ENCODE measurements at places on chromosomes 12 and 14.

DNA sequence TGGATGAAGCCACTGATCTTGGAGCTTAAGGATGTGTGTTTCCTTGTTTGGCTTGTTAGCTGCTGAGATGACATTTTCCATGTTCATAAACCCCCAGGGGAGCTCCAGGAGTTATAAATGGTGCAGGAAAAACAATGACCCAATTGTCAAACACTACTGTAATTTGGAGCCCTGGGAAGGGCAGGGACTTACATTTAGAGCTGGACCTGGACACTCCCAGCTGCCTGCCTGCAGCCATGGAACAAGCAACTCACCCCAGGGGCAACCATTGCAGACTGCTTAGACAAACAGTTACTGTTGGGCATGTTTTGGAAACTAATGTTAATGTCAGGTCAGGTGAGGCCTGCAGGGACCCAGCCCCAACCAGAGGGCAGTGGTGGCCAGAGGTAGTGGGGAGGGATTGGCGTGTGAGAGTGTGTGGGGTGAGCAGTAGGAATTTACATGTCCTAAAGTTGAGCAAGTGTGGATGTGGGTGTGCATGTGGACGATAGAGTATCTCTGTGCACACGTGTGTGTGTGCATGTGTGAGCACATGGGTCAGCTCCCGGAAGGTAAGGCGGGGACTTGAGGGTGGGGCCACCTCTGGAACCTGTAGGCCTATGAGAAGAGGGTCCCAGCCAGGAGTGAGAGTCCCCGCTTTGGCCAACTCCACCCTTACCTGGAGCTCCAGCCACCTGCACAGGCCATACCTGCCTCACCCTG, 86.4 kb upstream of the NOS1 start:
- no peak for DNase-seq

DNA sequence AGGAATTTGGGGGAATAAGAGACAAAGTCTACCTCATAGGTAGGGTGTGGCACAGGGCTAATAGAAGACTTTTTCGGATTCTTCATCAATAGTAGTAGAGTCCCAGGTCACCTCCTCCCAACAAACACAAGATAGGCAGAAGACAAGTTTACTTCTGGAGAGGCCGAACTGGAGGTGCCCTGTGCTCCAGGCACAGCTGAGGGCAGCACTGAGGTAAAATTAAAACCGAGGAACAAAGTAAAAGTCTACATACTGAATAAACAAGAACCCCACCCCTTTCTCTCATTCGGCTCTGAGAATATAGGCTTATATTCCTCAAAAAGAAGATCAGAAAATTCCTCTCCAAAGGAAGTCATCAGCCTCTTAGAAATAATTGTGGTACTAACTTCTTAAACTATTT, 161.5 kb downstream of the SEC23A start:
- no peak for DNase-seq

GRCh38 chr14:50831726-50832168, 785 bp upstream of the NIN start:
- DNase-seq = no peak

- no peak for DNase-seq
Observed at GRCh38 chr12:124827588-124828184, 36.0 kb downstream of the SCARB1 start.

- no peak for DNase-seq
Observed at GRCh38 chr14:51929166-51929565, 60.2 kb upstream of the RTRAF start.

DNA sequence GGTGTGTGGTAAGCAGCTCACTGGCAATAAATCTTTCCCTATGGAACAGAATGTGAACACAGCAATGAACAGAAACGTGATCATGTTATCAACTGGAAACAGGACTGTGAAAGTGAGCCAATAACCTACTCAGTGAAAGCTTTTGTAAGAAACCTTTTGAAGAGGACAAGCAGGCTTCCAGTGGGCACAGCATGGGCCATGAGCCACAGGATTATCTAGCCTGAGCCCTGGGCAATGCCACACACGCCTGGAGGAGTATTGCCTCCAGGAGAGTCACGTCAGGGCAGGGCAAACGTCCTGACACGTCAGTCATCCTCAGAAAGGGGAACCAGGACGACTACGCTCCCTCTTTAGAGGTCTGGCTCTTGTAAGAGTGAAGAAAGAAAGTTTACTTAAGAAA, 32.3 kb downstream of the NRDE2 start:
- DNase-seq = no peak

- DNase-seq = no peak
Observed at GRCh38 chr14:70116278-70116677, 72.5 kb downstream of the SLC8A3 start.

DNA sequence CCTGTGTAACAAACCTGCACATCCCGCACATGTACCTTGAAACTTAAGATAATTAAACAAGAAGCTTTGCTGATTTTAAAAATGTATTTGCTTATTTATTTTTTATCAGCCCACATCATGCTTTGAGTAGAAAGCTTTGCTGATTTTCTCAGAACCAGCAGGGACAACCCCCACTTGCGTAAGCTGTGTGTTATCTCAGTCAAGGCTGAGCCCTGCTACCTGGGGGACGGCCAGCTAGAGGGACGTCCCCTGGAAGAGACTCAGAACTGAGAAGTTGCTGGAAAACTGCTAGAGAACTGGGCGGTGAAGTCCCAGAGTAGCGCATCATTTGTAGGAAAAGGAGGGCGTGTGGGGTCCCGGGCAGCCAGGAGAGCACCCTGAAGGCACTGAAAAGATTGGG, 4.1 kb upstream of the PLEK2 start:
- no peak for DNase-seq

DNA sequence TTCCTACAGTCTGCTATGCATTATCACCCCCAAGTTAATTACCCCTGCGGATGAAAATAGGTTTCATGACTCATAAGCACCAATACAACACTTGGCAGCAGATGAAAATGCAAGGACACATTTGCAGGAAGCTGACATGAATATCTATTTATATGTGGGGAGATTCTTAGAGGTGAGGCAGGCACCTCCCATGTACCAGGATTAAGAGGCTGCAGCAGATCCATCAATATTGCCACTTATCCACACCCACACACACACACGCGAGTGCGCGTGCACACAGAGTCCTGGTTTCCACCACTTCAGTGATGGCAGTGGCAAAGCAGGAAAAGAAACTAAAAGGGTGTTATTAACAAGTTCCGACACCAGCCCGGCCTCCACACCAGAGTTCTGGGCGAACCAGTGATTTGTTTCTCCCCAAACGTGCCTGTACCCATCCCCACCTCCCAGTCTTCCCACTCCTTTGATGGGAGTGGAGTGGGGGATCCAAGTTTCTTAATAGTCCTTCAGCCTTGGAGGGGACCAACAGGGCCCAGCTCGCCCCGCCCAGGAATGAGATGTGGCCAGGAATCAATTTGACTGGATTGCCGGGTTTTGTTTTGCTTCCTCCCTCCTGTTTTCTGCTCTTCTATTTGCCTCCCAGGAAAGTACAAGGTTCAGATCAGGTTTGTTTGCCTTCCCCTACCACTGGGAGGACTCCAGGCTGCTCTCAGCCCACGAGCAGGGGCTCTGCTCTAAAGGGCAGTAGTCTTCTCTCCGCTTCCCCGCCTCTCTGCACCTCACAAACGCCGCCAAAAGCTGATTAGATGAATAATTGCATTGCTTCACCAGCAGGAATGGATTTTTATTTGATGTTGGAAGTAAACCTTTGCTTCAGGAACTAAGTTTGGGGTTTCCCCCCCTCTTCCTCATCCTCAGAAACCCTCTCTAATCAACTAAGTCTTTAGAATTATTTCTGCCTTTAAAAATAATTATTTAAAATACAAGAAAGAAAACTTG, 5.2 kb downstream of the IRF2BPL start:
- DNase-seq = no peak

GRCh38 chr14:90645842-90646443, 170.3 kb downstream of the TTC7B start:
- no peak for DNase-seq

- DNase-seq = no peak
Observed at GRCh38 chr12:42216737-42217136, 21.3 kb downstream of the YAF2 start.

- no peak for DNase-seq
Observed at GRCh38 chr12:116666305-116666673, 71.6 kb downstream of the SPRING1 start.
